Stimulated activated CD8-positive, alpha-beta memory T cell treated with anti-CD3 and anti-CD28 coated beads, Interleukin-4, amount 100 ng/mL, for 4 hours (primary cell): ENCODE measurements at places on chromosomes 6 and 20.

GRCh38 chr20:63020681-63021080 lies 13.9 kb upstream of the BHLHE23 start:
- no peak for DNase-seq

DNA sequence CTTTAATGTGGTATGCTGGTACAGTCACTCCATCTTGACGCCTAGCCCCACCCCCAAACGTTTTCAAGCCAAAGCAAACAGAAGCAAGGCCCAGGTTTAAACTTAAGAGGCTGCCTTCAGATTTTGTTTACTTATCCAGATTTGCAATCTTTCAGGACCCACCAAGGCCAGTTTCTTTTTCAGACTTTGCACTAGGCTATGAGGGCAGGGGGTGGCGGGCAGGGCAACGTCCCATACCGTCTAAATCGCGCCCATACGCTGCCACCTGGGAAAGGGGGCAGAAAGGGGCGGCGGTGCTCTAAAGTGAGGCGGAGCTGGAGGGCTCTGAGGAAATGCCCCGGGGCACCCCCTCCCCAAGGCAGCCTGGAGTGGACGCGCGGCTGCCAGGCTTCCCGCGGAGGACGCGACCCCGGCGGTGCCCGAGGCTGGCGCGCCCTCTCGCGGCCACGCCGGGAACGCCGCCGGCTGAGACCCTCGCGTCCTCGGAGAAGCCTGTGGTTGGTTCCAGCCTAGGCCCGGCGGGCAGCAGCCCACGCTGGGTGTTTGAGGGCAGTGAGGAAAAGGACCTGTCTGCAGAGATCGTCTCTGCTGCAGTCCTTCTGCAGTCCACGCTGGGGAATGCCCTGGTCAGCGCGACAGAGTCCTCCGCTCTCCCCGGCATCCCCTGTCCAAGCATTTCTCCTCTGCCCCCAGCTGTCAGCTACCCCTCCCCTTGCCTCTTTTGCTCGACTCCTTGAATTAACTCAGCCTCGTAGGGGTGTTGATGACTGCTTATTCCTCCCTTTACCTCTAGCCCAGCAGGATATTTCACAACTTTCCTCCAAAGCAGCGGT lies 129.2 kb upstream of the PRND start:
- DNase-seq, result no peak

DNA sequence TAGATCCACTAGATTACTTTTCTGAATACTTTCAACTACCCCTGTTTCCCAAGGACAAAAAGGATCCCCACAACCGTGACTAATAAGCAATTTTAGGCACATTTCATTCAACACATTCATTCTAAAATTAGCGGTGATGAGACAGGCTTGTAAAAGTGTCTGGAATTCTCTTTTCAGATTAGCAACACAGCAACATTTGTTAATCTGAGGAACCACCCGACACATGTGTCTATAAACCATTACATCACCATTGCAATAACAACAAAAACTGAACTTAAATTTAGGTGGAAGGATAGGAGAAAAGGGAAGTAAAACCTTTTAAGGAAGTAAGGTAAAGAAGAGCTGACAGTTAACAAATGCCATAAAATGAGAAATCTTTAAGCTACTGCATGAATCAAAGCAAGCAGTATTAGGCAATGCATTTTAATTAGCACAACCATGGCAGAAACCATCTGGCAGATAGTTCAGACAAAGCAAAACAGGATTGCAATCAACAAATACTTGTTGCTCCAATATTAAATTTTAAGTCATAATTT lies 49.1 kb downstream of the MAP3K7 start:
- no peak for DNase-seq

- no peak for DNase-seq
Measured at GRCh38 chr20:3461211-3461771, 9.5 kb upstream of the ATRN start.

- DNase-seq, result no peak
Measured at GRCh38 chr6:87199787-87200186, 44.4 kb downstream of the ZNF292 start.

- DNase-seq, result no peak
Measured at GRCh38 chr6:7636151-7636550, 46.2 kb downstream of the SNRNP48 start.

GRCh38 chr6:45256697-45257695 lies 71.1 kb upstream of the RUNX2 start:
- no peak for DNase-seq

DNA sequence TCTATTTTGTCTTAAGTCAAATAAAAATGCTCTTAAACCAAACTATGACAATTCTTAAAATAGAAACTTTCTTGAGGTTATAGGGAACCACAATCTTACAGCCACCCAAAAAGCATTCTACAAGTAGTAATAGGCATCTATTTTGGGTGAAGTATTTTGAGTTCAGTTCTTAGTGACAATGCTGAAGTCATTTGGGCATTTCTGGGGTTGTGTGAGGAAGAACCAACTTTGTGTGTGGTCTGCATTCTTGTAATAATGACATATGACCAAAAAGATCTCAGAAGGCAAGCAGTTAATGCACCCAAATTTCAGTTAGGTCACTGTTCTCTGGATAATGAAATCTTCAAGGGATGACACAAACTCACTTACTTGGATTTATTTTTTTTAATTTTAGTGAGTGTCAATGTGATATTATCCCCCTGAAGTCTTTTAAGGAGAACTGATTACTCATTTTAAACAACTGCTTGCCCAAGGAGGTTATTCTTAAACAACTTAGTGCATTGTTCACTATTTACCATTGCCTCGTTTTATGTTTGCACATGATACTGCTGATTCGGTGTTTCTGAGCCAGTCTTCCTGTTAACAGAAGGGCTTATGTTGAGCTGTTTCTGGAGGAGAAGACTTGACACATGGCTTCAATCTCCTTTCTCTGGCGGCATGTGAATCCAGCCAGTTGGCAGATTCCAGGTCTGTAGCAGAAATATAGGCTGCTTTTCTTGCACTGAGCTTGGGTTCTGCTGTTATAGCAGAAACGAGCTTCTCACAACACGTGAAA lies 618.9 kb downstream of the BCKDHB start:
- DNase-seq, result no peak

- no peak for DNase-seq
Measured at GRCh38 chr6:29035951-29036350, 9.0 kb downstream of the OR2W1 start.

DNA sequence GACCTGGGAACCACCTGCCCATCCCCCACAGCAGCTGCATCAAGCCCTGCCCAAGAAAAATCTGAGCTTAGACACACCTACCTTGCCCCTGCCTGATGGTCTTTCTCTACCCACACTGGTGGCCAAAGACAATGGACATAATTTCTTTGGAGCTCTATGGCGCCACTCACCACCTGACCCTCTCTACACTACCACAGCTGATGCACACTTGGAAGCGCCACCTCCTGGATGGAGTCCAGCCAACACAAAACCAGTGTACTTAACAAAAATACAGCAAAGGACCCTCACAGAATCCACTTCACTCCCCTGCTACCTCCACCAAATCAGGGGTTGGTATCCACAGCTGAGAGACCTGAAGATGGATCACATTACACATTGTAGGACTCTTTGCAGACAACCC lies 39.7 kb upstream of the CLVS2 start:
- no peak for DNase-seq

DNA sequence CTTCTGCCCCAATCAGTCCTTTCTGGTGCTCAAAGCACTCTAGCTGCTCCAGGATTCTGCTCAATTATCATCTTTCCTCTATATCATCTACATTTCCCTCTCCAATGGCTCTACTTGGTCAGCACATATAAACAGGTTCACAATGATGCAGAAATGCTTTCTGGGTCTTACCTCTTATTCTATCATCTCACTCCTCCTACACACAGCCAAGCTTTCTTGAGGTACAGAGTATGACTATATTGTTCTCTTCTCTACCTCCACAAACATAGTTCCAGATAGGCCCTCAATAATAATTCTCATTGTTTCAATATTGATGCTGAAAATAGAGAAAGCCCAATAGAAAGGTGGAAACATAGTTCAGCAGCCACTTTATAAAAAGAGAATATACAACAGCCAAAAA lies 48.2 kb downstream of the HIVEP2 start:
- no peak for DNase-seq

- DNase-seq, result no peak
Measured at GRCh38 chr6:47009583-47009982, 32.5 kb downstream of the ADGRF1 start.

DNA sequence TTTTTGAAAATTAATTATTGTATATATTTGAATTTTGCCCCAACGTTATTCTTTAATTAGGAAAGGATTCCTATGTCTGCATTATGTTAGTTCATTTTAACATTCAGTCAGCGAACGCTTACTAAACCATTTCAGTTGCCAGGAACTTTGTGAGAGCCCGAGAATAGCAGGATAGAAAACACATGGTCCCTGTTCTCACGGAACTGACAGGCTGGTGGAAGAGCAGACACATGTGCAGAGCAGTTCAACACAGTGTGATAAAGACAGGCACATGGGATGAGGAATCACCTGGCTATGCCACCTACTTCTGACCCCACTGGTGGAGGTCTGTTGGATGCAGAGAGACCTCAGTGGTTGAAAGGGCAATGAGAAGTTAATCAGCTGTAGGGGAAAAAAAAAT lies 367.2 kb downstream of the EPM2A start:
- no peak for DNase-seq

DNA sequence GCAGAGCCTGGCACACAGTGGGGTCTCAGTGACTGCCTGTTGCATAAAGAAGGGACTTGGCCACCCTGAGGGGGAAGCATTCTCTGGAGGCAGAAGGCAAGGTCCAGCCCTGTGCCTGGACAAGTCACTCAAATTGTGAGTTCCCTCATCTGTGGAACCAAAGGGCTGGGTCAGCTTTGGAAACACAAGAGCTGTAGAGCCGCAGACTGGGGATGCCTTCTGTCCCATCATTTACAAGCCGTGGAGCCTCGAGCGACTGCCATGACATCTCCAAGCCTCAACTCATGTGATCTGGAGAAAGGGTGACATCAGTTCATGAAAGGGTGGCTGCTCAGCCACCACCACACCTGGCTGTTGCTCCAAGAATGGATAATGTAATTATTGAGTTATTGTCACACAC lies 20.4 kb upstream of the SIRPD start:
- no peak for DNase-seq

DNA sequence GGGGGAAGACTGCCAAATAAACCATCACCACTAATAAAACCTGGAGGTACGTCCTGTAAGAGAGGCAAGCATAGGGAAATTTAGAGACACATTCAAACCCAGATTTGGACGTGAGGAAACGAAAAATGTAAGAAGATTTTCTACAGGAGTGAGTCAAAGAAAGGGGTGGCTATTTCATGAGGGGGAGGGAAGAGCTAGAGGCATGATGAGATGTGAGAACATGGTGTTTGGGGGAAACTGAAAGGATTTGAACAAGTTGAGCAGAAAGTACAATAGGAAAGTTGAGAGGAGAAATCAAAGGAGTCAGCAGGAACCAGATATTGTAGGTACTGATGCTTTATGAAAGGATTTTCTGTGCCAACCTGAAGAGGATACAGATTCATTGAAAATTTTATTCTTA lies 179.1 kb upstream of the HS3ST5 start:
- no peak for DNase-seq

DNA sequence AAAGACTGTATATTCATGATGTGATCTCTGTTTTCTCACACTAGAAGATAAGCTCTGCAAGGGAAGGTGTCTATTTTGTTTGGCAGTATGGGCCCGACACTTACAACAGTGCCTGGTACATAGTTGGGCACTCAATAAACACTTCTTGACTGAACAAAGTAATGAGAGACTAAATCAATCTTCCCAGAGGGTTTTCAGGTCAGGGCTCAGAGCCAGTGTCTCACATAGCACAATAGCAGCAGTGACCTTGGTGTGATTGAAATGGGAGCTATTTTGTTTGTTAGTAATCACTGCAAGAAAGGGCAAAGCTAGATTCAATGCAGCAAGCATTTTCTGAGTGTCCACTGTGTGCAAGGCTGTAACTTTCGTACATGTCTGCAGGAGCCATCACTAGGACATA lies 26.4 kb upstream of the GCM1 start:
- DNase-seq, result no peak

- no peak for DNase-seq
Measured at GRCh38 chr20:62368392-62368975, 1.4 kb upstream of the LAMA5 start.

DNA sequence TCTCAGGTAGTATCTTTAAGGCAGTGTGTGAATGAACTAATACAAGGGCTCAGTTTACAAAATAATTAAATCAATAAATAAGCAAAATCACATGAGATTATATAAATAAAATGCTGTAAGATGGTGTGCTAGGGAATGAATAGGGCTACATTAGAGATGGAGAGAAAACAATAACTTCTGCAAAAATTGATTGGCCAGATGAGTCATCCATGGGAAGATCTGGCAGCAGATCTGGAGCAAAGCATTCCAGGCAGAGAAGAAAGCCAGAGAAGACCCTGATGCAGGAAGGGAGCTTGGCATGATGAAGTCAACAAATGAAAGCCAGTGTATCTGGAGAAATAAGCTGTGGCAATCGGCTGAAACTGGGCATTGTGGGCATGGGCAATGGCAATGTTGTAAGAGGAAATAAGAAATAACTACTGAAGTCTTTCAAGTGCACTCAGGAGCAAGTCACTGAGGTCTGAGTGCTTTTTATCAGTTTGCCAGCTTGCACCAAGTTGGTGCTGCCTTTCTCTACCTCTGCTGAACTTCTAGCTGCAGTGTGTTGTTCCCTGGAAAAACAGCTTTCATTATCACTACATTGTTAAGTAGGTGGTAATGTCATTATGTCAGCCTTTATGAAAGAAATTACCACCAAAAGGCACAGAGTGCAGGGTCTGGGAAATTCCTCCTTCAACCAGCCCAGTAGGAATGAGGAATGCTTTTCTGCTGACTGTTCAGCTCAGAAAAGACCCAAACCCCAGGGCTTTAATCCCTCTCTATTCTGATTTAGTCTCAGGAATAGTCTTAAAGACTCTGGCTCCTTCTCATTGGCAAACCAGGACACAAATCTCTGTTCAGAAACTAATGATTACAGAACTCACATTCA lies 231.6 kb downstream of the HTR1B start:
- DNase-seq, result no peak

- DNase-seq, result no peak
Measured at GRCh38 chr20:50743087-50743486, 11.7 kb downstream of the PARD6B start.

- DNase-seq, result no peak
Measured at GRCh38 chr6:10528158-10528981, 7.2 kb downstream of the GCNT2 start.

GRCh38 chr20:32968478-32969241 lies 35.6 kb downstream of the SUN5 start:
- no peak for DNase-seq

GRCh38 chr6:150078788-150079187 lies 9.9 kb upstream of the ULBP3 start:
- DNase-seq, result no peak

DNA sequence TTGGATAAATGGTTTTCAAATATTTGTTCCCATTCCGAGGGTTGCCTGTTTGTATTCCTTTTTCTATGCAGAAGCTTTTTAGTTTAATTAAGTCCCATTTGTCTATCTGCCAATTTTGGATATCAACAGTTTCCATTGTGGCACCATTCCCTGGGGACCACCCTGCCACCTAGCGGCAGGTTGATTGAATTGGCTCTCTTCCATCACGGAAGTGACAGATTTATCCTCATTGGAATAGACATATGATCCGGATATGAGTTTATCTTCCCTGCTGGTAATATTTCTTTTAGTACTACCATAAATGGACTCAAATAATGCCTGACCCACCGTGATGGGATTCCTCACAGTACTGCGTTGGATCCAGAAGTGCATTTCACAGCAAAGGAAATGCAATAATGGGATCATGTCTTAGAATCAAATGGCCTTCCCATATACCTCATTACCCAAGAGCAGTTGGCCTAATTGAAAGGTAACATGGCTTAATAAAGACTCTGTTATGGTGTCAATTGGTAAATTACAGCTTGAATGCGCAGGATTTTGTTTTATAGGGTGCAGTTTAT lies 327.0 kb downstream of the BMP2 start:
- DNase-seq, result no peak
